ENCODE measurements at places on chromosomes 6 and 20. TPM values are rescaled to one million over a fixed set of nuclear protein-coding genes. Genes with fewer than 3 reads are reported as not detected.

DNA sequence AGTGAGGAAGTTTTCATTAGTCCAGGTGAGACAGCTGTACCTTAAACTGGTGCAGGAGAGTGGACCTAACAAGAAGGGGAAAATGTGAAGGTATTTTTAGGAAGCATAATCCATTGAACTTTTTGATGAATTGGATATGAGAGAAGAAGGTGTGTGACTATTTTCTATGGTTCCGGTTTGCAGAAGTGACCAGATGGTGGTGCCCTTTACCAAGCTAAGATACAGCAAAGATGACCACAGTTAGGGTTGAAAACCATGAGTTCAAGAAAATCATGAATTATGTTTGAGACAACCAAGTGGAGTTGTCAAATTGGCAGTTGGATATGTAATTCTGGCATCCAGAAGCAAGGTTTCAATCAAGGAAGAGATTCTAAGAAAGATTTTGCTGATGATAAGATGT is 61.9 kb upstream of the NRSN1 start:
- no peak for DNase-seq

MUC21 gene
- not detected for total RNA-seq

DNA sequence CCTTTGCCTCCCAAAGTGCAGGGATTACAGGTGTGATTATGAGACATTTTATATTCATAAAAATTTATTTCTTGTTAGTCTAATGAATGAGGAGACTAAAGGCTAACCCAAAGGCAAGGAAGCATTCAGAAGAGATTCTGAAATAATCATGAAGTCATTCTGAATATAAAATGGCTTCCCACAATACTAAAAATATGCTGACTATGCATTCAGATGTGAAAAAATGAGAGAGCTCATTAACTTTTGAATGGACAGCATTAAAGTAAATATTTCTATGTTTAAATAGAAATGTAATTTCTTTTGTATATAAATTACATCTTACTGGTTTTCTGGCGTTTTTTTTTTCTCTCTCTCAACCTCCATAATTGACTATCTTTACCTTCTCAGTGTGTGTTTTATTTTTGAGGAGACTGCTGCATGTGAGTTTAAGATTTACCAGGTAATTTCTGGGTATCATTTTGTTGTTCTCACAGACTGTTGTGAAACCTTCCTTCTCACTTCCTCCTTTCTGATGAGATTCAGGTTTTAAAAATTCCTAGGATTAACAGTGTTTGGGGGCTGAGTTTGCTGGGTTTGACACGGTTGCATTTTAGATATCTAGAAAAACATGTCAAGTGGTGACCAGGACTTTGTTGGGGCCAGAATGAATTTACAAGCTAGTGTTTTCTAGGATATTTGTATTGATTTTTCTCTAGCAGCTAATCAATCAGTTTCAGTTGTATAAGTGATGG is 316.6 kb downstream of the CDKAL1 start:
- no peak for DNase-seq

SLC32A1 gene
- not detected for total RNA-seq

- no peak for DNase-seq
These were observed 170.6 kb downstream of the IBTK start for GRCh38 chr6:82076916-82077315.

GRCh38 chr20:37430044-37430443 is 84.1 kb downstream of the SRC start:
- no peak for DNase-seq

- DNase-seq: no peak
These were observed 17.0 kb upstream of the ARG1 start for GRCh38 chr6:131555992-131556391.

GRCh38 chr6:42322676-42323075 is 105.0 kb upstream of the MRPS10 start:
- DNase-seq: no peak

- no peak for DNase-seq
These were observed 91.5 kb downstream of the HIVEP2 start for GRCh38 chr6:142853244-142854180.

DNA sequence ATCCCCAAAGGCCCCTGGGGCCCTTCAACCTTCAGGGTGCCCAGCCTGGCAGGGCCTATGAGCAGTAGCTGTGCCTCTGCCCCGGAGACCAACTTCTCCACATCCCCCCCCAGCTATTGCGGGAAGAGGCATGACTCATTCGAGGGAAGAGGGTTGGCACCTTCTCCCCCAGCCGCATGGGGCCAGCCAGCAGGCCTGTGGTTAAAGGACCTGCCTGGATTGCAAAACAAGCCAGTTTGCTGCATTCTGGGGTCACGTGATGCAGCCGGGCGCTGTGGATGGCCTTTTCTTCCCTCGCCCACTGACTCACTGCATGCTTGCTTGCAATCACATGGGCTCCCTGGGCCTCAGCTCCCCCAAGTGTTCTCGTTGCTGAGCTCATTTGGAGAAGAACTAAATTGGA is 182.5 kb downstream of the MAFB start:
- DNase-seq: peak; percentile 94

TRIM26 gene
- 32.1 TPM for total RNA-seq

GRCh38 chr20:49534255-49534712 is 33.7 kb downstream of the PTGIS start:
- no peak for DNase-seq

DEFB132 gene
- 1.5 TPM for total RNA-seq

Data from mesenteric fat pad (tissue), 1 donor.